Activated T-cell treated with anti-CD3 and anti-CD28 coated beads for 48 hours (primary cell): ENCODE measurements at places on chromosomes 11 and 22.

GRCh38 chr22:49971232-49972162 lies 10.9 kb downstream of the PIM3 start:
- DNase-seq: peak; percentile 77

- no peak for DNase-seq
Measured at GRCh38 chr22:43777286-43777685, 34.8 kb downstream of the EFCAB6 start.

GRCh38 chr11:107848345-107848744 lies 10.2 kb downstream of the SLC35F2 start:
- DNase-seq: no peak

DNA sequence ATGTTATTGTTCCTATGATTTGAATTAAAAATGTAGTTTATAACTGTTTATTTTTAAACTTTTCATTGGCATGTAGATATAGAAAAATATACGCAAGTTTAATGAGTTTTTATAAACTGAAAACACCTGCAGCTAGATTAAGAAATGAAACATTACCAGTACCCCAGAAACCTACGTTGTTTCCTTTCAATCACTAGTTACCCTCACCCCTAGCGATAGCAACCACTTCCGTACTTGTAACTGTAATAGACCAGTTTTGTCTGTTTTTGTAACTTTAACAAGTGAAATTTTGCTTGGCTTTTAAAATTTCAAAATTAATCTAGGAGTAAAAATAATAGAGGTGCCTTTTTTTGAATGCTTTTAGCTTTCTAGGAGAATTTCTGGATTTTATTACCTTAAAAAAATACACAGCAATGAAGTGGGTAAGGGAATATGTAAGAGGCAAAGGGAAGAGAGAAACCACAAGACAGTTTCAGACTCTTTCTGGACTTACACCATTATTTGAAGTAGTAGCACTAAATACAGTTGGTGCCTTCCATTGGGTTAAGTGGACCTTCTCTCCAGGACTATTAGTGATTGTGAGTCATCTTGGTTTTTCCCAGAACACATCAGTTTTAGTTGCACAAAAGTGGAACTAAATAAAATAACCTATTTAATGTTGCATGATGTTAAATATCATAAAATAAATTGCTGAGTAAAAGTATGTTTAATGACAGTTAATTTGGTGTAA lies 18.7 kb upstream of the NAT10 start:
- DNase-seq: no peak

DNA sequence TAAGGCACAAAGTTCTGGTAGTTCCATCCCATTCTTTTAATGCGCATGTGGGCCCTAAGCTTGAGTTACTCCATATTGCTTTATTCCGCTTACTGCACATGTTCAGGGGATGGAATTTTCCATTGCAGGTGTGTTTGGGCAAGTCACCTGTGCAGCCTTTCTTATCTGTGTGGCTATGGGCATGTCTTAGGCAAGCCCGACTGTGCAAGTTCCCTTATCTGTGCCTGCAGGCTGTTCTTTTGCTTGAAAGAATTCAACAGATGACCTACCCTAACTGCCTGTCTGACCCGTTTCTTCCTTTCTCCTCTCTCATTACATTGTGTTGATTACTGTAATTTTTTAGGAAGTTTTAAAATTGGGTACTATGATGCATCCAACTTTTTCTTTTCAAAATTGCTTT lies 363.6 kb downstream of the TTC28 start:
- DNase-seq: no peak

GRCh38 chr22:44931077-44931540 lies 78.7 kb downstream of the PHF21B start:
- DNase-seq: no peak

DNA sequence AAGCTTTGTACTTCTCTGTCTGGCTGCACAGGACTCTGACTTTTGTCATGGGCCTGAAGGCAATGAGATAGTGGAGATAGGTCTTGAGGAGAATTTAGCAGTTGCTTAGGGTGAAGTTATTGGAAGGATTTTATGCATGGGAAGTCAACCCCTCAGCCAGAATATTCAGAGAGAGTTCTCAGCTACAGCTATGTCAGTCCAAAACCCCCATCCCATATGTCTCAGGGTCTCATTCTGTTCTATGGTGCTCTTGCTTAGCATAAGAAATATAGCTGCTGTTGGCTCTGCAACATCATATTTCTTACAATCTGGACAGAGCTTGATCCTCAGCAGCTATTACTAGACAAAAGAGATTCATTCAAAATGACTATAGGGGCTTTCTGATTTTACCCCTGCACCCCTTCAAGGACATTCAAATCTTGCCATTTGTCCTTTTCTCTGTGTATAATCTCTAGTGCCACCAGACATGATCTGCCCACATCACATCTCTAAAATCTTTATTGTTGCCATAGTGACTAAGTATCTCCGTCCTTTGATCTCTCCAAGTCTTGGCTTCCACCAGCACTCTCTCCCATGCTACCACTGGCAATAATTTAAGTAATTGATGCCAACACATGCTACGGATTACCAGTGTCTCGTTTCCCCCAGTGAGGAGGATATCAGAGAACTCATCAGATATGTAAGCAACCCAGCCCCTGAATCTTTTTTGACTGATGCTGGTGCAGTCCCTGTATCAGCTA lies 327.1 kb upstream of the ISX start:
- no peak for DNase-seq

- DNase-seq: no peak
Measured at GRCh38 chr11:77202941-77203900, 75.2 kb downstream of the MYO7A start.

GRCh38 chr11:119520966-119521365 lies 98.0 kb upstream of the THY1 start:
- DNase-seq: no peak

GRCh38 chr11:14132312-14132711 lies 169.8 kb downstream of the SPON1 start:
- no peak for DNase-seq

- DNase-seq: no peak
Measured at GRCh38 chr22:21909871-21910270, 42.4 kb upstream of the MAPK1 start.

DNA sequence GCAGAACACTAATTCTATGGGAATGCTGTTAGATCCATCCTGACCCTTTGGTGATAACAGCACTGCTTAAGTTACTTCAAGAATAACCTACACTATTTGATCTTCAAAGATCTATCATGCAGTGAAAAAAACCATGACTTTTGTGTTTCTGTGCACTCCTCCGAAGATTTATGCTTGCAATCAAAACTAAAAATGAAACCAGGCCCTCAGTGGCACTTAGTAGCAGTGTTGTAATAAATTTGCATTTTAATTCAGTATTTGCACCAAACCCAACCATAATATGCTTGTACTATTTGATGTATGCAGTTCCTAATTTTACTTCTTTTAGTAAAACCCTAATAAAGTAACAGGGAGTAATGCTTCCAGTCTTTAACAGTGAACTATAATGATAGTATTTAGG lies 130.7 kb downstream of the SOX6 start:
- DNase-seq: no peak

DNA sequence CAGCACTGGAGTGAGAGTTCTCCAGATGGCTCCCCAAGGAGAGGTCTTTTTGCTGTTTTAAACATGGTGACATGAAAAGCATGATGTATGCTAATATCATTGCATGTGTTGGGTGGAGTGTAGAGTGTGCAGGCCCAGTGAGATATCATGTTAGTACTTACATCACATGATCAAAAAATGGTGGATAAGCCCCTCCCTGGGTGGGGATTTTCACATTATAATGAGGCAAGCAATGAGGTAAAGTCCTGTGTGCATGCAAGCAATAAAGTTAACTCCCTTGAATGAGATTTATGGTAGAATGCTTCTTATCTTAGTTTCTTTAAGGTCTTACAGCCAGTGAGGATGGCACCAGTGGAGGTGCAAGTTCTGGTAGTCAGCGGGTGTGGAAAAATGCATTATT lies 8.5 kb downstream of the FAM111B start:
- no peak for DNase-seq

- DNase-seq: no peak
Measured at GRCh38 chr11:59724066-59724465, 10.4 kb upstream of the OR10V1 start.

DNA sequence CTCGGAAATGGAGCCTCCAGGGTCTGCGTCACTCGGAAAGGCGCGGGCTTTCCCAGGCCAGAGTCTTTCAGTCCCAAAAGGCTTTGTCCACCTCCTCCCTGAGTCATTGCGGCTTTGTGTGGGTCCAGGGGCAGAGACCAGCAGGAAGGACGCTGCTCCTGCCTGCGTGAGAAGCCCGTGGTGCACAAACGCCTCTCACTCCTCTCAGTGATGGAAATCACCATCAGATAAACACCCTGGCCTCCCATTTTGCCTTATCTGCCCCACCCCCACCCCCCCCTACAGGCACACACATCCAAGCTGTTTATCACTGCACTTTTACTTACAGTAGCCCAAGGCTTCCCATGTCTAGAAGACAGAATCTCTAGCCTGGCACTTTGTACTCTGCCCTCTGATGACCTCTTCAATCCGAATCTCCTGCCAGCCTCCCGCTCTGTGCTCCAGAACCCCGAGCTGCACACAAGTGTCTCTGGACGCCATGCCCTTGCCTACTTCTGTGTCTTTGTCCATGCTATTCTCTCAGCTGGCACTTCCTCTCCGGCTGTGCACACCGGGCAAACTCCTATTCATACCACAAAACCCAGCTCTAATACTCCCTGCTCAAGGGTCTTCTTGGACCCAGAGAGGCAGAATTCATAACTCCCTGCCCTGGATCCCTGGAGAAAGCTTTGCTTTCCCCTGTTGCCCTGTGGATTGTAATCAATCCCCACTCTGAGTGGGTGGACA lies 954.6 kb downstream of the TBC1D22A start:
- no peak for DNase-seq
